ENCODE measurements at places on chromosomes 13 and 19.
A peak's percentile ranks its signal among the peaks of the same experiment; 100 is the strongest.

- no peak for DNase-seq
Measured at GRCh38 chr13:37087486-37087885, 18.0 kb downstream of the CSNK1A1L start.

- peak; percentile 97 for DNase-seq
Measured at GRCh38 chr19:48738557-48739403, 1.6 kb downstream of the RASIP1 start.

DNA sequence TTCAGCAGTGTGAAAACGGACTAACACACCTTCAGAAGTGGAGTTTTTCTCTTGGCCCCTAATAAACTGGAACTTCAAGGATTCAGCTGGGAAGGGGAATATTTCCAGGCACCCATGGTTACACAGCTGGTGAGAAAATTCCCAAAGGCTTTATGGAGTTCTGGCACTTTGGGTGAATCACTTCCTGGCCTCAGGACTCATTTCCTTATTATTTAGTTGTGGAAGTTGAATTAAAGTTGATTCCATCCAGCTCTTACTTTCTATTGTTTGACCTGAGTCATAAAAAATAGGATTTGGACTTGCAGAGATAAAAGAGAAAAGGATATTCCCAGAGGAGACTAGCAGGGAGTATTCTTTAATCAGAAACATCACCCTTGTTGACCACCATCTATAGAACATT, 882.1 kb downstream of the UQCRFS1 start:
- no peak for DNase-seq

- DNase-seq = no peak
Measured at GRCh38 chr13:95647321-95647720, 2.8 kb upstream of the DZIP1 start.

DNA sequence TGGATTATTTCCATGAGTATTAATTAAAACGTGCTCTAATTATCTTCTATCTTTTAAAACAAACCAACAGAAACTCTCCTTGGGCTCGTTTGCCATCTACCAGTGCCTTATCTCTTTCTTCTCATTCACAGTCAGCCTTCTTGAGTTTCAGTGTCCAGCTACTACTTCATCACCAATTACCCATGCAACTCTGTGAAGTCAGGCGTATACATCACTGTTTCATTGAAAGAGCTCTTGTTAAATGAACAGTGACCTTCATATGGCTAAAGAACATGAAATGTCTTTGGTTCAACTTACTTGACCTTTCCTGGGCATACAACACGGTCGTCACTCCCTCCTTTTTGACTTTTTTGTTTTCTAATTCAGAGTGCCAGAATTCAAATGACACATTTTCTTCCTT, 5.2 kb upstream of the IFT88 start:
- DNase-seq = no peak

DNA sequence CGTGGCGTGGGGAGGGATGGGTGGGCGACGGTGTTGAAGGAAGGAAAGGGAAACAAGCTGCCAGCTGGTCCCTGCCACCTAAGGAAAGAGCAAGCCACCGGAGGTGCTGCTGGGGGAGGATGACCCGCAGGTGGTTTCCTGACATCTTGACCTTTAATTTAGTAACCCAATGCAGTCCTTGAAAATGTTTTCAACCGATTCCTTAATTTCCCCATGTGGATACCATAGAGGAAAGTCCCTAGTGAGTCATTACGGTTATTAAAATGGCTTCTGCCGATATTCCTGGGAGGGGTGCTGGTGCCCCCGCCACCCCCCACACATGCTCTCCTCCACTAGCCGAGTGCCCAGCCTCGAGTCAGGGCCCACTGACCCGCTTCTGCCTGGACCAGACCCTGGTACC, 6.3 kb upstream of the ANKRD10 start:
- no peak for DNase-seq

DNA sequence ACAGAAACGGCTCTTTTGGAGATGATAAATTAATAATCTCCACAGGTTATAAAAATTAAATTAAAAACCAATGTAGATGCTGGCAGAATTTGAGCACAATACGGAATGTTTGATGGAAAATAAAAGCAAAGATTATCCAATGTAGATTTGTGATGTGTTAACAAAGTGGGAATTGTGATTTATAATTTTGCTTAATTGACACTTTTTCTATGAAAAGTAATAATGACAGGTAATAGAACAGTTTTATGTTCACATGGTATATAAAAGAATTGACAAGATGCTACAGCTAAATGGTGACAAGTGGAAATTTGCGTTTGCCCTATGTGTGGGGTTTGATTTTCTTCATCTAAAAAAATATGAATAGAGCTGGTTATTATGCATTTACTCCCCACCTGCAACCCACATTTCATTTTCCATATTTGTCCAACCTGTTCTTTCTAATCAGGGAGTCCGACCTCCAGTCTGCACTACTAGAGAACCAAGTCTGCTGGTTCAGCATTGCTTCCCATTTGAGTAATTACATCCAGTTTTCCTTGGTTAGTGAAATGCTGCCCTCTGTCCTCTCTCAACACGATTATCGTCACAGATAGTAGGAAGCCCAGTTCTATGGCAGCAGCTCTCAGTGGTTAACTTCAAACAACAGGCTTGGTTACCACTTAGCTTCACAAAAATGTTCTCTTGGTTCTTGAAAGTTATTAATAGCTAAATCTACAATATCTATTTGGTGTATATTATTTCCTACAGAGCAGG, 61.4 kb upstream of the SLITRK1 start:
- no peak for DNase-seq

Data from T-helper 17 cell (primary cell).